ENCODE measurements at places on chromosomes 2 and 18.

DNA sequence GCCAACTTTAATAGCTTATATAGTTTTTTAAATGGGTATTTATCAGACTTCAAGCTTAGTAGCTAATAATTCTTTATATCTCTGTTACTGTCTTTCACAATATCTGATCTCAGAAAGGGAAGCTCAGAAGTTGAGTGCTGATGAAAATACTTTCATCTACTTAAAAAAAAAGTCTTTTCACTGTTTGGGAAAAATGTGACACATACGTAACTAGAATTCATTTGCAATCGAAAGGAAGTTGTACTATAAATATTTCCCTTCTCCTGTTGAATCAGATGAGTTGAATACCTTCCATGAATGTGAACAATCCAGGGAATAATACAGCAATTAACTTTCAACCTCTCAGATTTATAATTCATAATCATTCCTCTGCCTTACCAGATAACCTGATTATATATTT lies 811 bp upstream of the SCG2 start:
- DNase-seq: no peak

GRCh38 chr2:216690853-216691741 lies 4.3 kb downstream of the IGFBP5 start:
- peak; percentile 23 for DNase-seq

GRCh38 chr2:188997263-188997662 lies 23.1 kb downstream of the COL3A1 start:
- no peak for DNase-seq

DNA sequence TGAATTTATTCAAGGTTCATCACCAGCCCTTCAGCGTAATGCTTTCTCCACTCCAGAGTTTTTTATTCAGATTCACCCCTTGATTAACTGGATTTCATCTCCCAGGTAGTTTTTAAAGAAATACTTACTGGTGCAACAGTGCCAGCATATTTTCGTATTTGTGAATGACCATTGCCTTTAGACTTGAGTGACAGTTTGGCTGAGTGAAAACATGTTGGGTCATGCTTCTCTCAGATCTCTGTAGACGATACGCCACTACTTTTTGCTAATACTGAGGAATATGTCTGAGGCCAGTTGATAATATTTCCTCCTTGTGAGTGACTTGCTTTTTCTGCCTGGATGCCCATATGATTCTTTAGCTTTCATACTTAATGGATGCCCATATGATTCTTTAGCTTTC lies 51.5 kb downstream of the CYP26B1 start:
- DNase-seq: no peak

GRCh38 chr2:62149708-62150107 lies 46.2 kb upstream of the B3GNT2 start:
- no peak for DNase-seq

- DNase-seq: no peak
These were observed 1.2 kb upstream of the TRAPPC8 start for GRCh38 chr18:31943878-31944816.

DNA sequence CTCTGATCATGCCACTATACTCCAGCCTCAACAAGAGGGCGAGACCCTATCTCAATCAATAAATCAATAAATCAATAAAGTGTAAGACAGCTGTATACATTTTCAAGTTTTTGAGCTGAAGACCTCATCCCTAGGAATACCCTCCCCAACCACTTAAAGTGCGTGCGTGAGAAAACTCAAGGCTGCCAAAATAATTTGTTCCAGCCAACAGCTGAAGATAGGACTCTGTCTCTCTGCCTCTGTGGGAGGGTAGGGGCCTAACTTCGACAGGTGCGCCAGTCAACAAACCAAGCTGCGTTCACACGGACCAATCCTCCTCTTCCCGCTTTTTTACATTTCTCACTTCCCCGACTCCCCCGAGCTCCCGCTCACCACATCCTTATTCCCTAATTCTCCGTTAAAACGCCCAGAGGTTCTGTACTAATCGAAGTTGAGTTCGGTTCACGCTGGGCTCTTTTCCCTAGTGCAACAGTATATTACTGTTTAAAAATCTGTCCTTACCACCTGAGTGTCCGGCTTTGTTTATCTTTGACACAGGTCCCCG lies 618 bp downstream of the POLR2D start:
- no peak for DNase-seq

- no peak for DNase-seq
These were observed 478.1 kb upstream of the MAP2 start for GRCh38 chr2:208945719-208946256.

DNA sequence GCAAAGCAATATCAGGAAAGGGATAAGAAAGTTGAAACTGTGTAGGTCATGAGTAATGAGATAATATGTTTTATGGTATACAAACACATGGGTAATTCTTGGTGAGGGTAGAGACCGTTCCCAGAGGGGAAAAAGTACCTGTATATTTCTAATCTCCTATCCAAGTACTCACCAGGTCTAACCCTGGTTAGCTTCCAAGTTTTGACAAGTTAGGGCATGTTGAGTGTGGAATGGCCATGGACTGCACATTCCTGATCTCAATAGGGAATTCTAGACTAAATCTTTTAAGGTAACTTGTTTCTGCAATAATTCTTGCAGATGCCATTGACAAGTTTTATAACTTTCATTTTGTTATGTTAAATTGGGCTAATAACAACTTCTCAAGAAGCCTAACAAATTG lies 216.6 kb downstream of the SPAG16 start:
- no peak for DNase-seq

DNA sequence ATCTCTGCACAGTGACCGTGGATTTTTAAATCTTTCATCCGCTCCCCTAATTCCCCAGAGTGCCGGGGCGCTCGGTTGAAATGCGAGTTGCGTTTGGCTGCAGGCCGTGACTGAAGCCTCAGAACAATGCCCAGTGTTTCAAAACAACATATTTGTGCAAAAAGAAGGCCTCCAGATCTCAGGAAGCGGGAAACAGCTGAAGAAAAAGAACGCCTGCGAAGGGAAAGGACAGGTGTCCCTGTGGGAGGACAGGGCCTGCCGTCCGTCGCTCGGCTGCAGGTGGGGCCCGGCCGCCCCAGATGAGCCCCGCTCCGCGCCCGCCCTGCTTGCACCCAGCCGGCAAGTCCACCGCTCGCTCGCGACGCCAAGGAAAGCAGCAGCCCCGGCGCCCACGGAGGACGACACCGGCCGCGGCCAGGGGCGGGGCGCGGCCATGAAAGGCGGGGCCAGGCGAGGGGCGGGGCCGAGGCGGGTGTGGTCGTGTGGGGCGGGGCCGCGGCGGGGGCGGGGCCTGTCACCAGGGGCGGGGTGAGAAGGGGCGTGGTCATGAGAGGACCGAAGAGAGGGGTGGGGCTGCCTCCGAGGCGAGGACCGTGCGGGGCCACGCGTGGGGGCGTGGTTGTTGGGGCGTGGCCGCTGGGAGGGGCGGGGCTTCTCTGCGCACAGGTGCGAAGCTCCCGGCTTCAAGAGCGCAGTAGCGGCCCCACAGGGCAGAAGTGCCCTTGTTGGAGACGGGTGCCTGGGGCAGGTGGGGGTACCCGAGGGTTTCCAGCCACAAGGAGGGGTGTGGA lies 17.6 kb upstream of the BOK start:
- DNase-seq: peak; percentile 46

- DNase-seq: peak; percentile 60
These were observed 572 bp downstream of the INPP4A start for GRCh38 chr2:98445177-98445682.

DNA sequence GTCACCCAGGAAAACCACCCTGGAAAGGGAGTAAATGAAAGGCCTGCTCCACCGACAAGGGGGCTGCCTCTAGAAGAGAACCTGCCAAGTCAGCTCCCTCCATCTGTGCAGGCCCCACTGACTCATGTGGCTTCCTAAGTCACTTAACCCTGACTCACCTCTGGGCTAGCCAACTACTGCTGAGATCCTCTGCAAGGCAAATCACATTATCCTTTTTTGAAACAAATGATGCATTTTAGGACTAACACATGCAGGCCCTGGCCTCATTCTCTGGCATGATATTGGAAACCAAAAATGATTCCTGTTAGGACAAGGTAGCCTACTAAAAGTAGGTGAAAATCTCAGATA lies 474.6 kb downstream of the EPHA4 start:
- no peak for DNase-seq

DNA sequence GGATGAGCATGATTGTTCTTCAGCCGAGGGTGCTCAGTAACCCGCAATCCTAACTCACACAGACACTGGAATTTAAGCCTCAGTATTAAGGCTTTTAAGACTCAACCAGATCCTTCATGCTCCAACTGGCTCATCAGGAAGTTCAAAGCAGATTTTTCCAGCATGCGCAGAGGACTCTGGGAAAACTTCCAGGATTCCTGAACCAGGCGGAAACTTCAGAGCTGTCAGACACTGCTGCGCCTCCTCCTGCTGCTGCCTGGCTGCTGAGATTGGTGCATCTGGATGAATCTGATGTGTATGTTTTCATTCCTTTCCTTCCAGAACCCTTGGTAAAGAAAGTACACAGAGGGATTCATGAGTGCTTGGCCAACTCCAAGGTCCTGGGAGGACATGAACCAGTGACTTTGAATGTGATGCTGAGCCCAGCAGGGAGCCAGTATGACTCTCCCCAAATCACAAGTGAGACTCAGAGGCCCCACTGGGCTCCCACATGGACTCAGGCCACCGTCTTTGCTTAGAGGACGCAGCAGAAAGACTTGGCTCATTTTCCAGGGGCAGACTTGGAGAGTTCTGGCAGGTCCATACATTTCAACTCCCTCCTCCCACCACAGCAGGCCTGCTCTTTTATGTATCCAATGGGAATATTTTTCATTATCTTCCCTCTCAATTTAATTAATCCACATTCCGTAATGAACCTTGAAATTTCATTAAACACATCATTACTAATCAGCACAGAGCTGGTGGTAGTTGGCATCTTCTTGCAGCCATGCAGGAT lies 143.5 kb upstream of the HDAC4 start:
- no peak for DNase-seq

DNA sequence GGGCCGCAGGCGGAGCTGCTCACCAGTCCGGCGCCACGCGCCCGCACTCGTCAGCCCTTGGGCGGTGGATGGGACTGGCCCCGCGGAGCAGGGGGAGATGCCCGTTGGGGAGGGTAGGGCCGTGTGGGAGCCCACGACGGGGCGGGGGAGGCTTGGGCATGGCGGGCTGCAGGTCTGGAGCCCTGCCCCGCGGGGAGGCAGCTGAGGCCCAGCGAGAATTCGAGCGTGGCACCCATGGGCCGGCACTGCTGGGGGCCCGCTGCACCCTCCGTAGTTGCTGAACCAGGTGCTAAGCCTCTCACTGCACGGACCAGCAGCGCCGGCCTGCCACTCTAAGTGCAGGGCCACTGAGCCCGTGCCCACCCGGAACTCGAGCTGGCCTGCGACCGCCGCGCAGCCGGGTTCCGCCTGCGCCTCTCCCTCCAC lies 182.4 kb upstream of the ERBB4 start:
- no peak for DNase-seq

Data from C1 segment of cervical spinal cord (tissue), 14 donors.